Activated CD4-positive, alpha-beta T cell treated with anti-CD3 and anti-CD28 coated beads, Interleukin-2, Interleukin-4, amounts not matched to agents 100 ng/mL and 50 ng/mL, durations not matched to agents 16 hours and 8 hours (primary cell): ENCODE measurements at places on chromosomes 6 and 20.

DNA sequence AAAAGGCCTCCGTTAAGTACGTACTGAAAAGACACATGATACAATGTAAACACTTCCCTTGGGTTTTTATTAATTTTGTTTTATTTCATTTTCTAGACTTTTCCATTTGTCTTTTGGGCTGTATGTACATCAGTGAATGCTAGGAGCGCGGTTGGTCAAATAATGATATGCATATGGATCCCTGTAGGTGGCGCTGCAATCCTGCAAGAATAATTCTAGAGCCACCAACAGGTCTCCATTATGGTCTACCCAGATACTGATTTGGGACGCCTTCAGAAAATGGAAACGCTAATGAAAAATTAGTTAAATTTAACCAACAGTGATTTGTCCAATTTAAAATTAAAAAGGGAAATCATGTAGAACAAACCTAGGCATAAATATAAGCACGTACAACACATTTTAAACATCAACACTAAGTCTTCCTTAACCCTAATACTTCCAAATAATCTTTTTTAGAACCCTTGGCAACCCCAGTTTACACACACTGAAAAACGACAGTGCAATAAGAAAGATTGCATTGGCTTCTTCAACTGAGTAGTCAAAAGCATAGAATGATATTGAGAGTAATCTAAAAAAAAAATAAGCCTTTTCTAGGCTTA lies 433.5 kb downstream of the RFPL4B start:
- DNase-seq, result peak; percentile 36

GRCh38 chr6:53544217-53544469 lies 758 bp downstream of the GCLC start:
- DNase-seq, result no peak

DNA sequence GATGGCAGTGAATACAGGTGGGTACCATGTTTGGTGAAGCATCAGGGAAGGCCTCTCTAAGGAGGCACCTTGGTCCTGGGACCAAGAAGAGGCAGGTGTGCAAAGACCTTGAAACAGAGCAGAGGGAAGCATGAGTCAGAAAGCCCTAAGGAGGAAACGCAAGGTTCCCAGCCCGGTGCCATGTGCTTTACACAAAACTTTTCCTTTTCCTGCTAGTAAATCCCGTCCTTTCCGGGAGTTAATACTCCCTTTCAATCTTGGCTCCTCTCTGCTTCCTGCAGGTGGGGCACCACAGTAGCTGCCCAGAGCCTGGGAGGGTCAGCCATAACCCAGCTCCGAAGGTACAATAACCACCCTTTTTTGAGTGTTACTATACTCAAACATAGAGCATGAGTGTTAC lies 19.4 kb upstream of the SLC23A2 start:
- no peak for DNase-seq

- peak; percentile 92 for DNase-seq
These were observed 985 bp downstream of the ZBP1 start for GRCh38 chr20:57619051-57619831.

DNA sequence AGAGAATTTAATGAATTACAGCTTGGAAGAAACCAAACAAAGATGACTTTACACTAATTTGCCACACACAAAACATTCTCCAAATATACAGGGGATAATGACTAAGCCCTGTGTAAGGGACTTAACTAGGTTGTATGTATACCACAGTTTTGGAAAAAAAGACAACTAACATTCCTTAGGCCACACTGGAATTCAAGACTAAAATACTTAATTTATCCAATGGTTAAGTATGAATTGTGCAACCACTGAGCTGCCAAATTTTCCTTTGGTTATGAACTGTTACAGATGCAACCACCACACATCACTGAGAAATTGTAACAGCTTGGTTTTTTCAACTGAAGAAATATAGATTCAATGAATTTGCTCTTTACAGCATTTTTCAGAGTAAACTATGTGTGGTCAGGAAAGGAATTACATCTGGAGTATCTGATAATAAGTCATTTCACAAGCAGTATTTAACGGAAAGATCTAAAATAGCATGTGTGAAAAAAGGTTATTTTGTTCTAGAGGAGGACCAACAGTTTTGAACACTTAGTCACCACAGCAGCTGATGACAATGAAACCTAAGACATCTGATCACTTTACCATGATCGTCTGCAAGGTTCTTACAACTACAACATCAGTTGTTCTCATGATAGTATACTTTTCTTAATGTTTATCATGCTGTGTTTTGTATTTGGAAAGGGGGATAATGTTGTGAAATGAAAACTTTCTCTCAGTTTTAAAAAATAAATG lies 318.8 kb downstream of the BCKDHB start:
- no peak for DNase-seq

- peak; percentile 16 for DNase-seq
These were observed 11.4 kb upstream of the VEGFA start for GRCh38 chr6:43758617-43759050.

GRCh38 chr20:9409352-9409751 lies 105.0 kb upstream of the LAMP5 start:
- no peak for DNase-seq

- no peak for DNase-seq
These were observed 9.7 kb downstream of the SNRPB start for GRCh38 chr20:2460752-2461424.

GRCh38 chr6:35733633-35734032 lies 3.2 kb upstream of the ARMC12 start:
- DNase-seq, result no peak

DNA sequence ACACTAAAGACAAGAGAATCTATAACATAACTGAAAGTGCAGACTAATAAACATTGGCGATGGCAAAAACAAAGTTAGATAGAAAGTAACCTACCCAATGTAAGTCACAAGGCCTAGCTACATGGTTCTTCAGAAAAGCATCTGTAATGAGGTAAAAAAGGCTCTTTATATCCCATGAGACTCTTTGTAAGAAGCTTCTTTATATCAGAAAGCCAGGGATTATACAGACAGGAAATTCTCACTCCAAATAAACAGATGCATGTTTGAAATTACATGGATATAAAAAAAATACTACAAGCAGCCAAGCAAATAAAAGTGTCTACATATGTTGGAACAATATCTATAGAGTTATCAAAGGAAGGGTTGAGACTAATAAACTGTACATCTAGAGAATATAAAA lies 284.9 kb upstream of the NRSN1 start:
- DNase-seq, result no peak

- DNase-seq, result no peak
These were observed 149.3 kb downstream of the PTPRT start for GRCh38 chr20:43040427-43040826.

DNA sequence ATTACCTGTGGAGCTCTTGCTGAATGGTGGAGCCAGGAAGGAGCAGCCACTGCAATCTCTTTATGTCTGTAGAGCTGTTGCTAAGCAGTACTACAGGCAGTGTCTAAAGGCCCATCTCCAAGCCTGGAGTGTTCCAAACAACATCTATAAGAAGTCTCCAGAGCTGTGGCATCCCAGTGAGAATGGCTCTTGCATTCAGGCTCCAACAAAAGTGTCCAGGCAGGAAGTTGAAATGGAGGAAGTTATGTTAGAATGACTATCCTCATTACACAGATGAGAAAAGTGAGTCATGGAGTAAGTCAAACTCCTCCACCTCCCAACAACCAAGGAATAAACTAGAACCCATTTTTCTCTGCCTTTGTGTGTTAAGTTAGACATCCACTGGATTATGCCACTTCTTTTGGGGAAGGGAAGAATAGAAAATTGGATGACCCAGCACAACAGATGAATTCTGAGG lies 288.5 kb upstream of the STXBP5 start:
- DNase-seq, result no peak

DNA sequence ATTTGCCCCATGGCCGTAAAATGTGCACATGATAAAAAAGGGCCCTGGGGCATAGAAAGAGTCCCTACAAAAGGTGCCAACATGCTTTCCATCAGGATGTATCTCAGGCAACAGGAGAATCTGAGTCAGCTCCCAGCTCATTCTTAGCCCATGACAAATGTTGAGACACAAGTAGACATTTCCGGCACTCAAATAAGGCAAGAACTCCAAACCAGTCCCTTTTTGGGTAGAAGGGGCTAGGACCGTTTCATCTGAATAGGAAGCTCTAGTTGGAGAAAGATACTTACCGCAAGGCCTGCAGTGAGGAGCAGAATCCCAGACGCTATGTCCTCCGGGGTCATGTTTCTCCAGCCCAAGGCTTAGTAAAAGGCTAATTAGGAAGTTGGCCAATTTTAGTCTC lies 261.0 kb upstream of the RIN2 start:
- DNase-seq, result no peak

DNA sequence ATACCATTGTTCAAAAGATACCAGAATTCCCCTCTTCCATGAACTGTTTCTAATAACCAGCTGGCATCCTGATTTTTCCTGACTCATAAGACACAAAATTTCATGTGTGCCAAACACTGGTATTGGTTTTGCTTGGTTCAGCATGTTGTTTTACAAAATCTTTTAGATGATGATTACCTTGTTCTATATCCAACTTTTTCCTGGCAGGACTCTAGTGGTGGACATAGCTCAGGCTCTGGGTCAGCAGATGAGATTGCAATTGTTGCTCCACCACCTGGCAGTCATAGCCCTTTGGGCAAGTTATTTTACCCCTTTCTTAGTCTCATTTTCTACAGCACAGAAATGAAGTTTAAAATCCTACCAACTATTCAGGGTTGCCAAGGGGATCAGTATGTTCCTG lies 6.2 kb downstream of the TRIM38 start:
- no peak for DNase-seq

- DNase-seq, result no peak
These were observed 3.3 kb upstream of the PACSIN1 start for GRCh38 chr6:34462551-34462971.

DNA sequence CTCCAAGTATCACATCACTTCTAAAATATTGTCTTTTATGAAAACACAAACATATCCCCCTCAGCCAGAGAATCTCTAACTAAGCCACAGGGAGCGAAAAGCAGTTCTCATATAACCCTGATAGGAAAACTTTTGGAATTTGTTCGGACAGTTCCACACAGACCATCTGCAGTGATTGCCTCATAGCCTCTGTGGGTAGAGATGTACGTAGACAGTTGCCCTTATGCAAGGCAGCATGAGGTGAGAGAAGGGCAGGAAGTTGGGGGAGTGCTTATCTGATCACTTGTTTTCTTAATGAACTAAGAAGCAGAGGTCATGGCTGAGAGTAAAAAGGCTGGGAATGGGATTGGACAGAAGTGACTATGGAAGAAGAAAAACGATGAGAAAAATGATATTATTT lies 39.6 kb downstream of the SLC23A2 start:
- peak; percentile 42 for DNase-seq

GRCh38 chr6:10400330-10400729 lies 14.5 kb downstream of the TFAP2A start:
- DNase-seq, result no peak

DNA sequence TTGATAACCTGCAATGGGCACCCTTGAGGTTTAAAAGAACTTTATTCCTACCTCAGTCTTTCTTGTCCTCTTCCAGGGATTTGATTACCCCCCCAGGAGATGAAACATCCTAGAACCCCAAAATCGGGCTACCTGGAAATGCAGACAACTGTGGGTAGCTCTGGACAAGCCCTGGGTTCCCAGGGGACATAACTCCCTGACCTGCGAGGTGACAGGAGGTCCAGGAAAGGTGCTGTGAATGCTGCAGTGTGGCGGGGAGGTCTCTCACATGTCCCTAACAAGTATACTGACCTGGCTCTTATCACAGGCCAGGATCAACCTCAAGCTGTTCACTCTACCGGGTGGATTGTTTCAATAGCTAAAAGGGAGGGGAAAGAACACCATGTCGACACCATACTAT lies 11.6 kb downstream of the JAG1 start:
- no peak for DNase-seq

DNA sequence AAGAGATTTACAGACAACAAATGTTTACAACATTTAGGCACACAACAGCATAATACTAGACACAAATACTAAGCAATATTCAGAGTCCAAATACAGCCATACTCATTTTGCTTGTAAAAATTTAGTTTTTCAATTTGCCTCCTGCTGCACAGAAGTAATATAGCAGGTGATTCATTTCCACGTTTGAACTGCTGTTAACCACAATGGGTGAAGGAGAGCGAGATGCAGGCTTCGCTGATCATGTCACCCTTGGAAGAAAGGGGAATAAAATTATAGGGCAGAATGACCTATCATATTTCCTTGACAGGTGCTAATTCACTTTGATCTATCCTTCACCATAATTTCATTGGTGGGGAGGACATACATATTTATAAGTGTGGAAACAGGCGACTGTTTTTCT lies 643.8 kb upstream of the AGPAT4 start:
- DNase-seq, result no peak

DNA sequence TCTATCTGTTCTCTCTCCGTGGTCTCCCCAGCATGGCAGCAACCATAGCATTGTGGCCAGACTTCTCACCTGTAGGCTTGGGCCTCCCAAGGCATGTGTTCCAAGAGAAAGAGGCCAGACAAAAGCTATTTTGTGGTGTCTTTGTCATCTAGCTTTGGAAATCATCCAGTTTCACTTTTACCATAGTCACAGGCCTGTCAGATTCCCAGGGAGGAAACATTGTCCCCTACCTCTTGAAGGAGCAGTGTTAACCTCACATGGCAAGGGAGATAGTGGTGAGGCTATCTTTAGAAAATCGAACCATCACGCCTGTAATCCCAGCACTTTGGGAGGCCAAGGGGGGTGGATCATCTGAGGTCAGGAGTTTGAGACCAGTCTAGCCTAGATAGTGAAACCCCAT lies 42.3 kb upstream of the RALGAPA2 start:
- DNase-seq, result no peak

- peak; percentile 31 for DNase-seq
These were observed 380.9 kb upstream of the RGS17 start for GRCh38 chr6:153511896-153512496.

DNA sequence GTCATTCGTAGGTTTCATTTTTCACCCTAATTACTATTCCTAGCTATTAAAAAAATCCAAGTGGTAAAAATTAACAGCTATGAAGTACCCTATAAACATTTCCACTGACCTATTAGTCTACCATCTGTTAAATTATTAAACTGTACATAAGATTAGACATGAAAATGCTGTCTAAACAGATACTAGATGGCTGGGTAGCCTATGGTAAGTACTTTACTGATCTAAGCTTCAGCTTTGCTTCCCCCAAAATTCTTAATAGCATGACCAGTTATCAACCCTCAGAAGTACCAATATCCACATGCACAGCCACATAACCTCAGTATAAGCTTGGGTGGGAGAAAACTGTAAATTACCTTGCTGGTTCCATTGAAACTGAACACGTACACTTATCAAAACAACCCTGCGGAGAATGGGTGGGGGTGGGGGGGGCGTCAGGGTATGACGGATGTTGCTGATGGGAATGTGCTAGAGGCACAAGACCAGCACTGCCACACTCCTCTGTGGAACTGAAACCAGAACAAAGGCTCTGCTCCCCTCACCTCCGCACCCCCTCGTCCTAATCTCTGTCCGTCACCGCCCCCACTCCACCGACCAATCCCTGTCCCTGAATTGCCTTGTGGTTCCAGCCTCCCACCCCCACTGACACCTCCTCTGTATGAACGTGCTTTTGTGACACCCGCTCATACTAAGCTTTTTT lies 45.3 kb downstream of the B4GALT5 start:
- DNase-seq, result peak; percentile 69

GRCh38 chr6:47091886-47092668 lies 49.9 kb upstream of the ADGRF1 start:
- no peak for DNase-seq
